ENCODE measurements at places on chromosomes 13 and 19.

DNA sequence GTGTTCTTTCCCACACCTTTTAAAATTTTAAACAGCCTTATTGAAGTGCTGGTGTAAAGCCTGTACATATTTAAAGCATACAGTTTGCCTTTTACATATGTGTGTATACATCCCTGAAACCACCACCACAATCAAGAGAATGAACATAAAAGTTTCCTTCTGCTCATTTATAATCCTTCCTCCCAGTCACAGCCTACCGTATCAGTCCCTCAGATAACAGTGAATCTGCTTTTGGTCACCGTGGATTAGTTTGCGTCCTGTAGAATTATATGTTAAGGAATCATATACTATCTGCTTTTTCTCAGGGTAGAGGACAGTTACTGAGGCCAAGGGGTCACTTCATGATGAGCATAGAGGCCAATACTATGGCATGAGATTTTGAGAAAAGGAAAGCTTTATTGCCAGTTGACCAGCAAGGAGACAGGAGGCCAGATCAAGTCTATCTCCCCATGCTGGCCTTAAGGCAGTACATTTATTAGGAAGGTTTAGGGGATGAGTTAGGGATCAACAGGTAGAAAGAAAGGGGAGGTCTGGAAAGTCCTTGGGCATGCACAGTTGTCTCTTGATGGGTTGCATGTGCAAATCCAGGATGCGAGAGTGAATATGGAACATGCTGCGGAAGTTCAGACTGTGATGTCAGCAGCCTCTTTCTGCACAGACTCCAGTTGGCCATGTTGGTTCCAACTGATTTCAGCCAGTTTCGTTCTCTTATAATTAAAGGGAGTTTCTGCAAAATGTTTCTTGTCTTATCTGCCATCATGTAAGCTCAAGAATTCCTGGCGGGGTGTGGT, 36.3 kb upstream of the LSM14A start:
- DNase-seq, result no peak

- no peak for DNase-seq
Measured at GRCh38 chr19:1933244-1933643, 7.7 kb upstream of the CSNK1G2 start.

DNA sequence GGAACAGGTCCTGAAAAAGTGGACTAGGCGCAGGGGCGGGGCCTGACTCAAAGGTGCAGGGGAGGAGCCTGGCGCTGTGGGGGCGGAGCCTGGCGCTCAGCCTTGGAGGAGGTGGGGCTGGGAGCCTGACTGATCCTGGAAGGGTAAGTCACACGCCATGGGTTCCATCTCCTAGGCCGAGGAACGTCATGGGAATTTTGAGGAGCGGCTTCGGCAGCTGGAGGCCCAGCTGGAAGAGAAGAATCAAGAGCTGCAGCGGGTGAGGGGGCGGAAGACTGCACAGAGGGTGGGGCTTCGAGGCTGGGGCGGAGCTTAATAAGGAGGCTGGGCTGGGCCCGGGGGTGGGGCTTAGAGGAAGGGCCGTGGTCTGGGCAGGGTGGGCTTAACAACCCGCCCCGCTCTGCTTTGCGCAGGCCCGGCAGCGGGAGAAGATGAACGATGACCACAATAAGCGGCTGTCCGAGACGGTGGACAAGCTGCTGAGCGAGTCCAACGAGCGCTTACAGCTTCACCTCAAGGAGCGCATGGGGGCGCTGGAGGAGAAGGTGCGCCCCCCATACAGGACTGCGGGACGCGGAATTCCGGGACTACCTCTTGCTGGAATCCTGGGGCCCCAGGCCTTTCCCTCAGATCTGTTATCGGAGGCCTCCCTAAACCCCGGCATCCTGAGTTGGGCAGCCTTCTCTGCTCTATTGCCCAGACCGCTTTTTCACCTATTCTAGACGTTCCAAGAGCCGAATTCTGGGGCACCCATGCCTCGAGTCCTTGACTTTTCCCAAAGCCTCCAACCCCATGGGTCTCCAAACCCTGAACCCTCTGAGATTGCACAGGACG, 14.5 kb downstream of the PPFIA3 start:
- peak; percentile 55 for DNase-seq

DNA sequence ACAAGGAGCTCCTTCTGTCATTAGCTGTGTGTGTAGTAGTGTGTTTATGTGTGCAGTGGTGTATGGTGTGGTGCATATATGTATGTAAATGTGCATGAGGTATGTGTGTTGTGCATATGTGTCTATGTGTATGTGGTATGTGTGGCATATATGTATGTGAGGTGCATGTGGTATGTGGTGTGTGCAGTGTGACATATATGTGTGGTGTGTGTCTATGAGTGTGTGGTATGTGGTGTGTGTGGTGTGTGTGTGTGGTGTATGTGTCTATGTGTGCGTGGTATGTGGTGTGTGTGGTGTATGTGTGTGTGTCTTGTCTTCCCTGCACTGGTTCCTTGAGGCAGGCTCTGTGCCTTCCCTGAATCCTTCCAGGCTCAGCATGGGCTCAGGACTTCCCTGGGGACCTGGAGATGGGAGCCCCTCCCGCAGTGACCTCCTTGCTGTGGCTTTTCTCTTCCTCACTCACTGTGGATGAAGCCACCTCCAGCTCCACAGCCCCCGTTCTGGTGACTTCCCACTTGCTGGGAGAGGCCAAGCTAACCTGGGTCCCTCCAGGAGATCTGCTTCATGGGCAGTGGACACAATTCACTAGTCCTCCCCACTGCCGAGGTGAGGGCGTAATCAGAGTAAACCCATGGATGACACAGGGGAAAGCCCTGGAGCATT, 64.2 kb downstream of the CCDC70 start:
- no peak for DNase-seq

DNA sequence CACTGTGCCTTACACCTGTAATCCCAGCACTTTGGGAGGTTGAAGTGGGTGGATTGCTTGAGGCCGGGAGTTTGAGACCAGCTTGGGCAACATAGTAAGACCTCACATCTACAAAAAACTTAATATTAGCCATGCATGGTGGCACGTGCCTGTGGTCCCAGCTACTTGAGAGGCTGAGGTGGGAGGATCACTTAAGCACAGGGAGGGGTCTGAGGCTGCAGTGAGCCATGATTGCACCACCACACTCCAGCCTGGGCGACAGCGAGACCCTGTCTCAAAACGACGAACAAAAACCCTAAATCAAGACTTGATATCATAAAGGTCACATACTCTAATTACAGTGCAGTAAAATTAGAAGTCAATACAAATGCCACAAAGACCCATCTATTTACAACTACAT, 17.4 kb downstream of the SLC7A9 start:
- no peak for DNase-seq

- DNase-seq, result no peak
Measured at GRCh38 chr13:97953376-97953970, at the start of gene IPO5. Gene IPO5 (plus strand): TSS chr13:97953675. CDS start chr13:97976697, 23,022 bp downstream.

GRCh38 chr19:4304538-4305256, at the start of gene FSD1:
Gene FSD1 (plus strand): TSS chr19:4304598. CDS start chr19:4304747, 149 bp downstream.
- peak; percentile 67 for DNase-seq

- no peak for DNase-seq
Measured at GRCh38 chr19:40416918-40417642, 3.9 kb upstream of the PRX start.

GRCh38 chr13:57634839-57635165, 3.3 kb downstream of the PCDH17 start:
- DNase-seq, result no peak

GRCh38 chr13:41919031-41919740, 41.7 kb downstream of the VWA8 start:
- no peak for DNase-seq

DNA sequence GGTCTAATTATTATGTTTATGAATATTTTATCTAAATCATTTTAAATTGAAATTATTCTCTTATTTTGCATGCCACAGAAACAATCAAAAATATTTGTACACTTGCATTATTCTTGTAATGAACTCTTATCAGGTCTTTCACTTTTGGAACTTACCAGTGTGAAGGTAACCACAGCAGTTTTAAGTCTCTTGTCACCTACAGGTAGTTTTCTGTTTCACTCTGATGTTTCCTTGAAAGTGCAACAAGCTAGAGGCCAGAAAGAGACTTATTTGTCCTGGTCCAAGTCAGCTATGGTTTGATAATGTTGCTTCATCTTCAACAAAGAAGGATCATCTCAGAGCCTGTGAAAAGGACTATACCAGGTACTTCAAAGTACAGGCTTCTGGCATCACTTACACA, 133.4 kb upstream of the NBEA start:
- DNase-seq, result no peak

GRCh38 chr19:16620584-16620983, 7.4 kb downstream of the MED26 start:
- no peak for DNase-seq

GRCh38 chr13:80668452-80668851, 327.5 kb upstream of the SPRY2 start:
- no peak for DNase-seq

- DNase-seq, result peak; percentile 11
Measured at GRCh38 chr19:34232566-34233481, 21.5 kb upstream of the GARRE1 start.

- no peak for DNase-seq
Measured at GRCh38 chr13:112868308-112868707, 100.7 kb upstream of the MCF2L start.

GRCh38 chr13:35483761-35484160, 7.3 kb upstream of the MAB21L1 start:
- DNase-seq, result no peak
